ENCODE measurements at places on chromosomes 11 and 22.

- no peak for DNase-seq
Observed at GRCh38 chr11:109641549-109641948, 219.6 kb downstream of the C11orf87 start.

DNA sequence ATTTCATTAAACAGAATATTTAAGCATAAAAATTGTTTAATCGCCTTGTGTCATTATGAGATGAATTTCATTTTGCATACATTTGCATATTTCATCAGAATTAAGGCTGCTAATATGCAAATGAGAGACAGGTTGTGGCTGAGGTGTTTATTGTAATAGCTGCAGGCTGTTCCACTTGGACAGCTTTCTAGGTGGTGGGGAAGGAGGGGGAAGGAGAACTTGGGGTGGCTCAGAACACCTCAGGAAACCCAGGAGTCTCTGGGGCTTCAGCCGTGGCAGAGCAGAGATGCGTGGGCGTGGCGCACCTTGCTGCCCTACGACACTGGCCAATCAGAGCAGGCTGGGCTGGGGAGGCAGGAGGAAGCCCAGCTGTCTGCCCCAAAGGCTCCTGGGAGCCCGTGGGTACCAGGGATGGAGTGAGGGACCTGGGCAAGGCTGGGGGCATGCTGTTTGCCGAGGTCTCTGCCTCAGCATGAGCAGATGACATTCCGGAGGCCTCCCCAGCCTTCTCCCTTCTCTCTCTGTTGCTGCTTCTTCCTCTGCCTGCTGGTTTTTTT lies 542.9 kb downstream of the MN1 start:
- DNase-seq, result no peak

DNA sequence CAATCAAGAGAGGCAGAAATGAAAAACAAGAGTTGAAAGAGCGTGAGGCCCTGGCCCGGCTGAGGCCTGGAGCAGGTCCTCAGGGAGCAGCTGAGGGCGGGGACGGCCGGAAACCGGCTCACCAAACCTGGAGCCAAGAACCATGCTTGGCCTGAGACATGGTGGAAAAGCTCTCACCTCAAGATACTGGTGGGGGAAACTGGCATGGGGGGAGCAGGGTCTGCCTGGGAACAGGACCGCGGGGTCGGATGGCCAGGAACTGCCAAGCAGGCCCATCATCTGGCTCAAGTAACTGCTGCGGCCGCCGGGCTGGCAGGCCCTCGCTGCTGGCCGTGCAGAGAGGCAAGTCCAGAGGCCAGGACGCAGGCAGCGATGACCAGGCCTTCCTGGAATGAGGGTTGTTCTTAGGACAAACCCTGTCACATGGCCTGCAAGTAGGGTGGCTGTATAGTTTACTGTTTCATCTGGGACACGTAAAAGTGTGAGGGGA lies 18.9 kb upstream of the WNT11 start:
- DNase-seq, result no peak

GRCh38 chr22:20627432-20627831 lies 120.0 kb downstream of the MED15 start:
- DNase-seq, result no peak

GRCh38 chr11:18105086-18105801 lies 638 bp downstream of the SAAL1 start:
- DNase-seq, result no peak

GRCh38 chr11:29484548-29484947 lies 532.3 kb downstream of the KCNA4 start:
- DNase-seq, result no peak

DNA sequence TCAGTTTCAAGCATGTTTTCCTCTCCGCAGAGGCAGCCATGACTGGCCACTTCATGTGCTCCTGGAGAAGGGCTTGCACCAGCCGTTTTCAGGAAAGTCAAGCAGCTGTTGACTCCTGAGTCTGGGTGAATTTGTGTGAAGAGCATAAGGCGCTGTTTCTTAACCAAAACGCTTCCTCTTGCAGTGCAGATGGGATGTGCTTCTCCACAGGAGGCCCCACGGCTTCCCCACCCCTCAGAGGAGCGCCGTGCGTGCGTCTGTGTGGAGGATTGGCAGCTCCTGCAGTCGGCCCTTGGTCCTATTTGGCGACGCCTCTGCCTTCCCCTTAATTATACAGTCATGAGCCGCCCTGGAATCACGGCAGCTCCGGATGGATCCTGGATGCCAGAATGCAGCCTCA lies 54.1 kb upstream of the B3GAT1 start:
- DNase-seq, result no peak

GRCh38 chr11:112971827-112972226 lies 10.6 kb downstream of the NCAM1 start:
- no peak for DNase-seq

GRCh38 chr22:49084206-49084605 lies 743.5 kb downstream of the BRD1 start:
- no peak for DNase-seq
